T-helper 2 cell (primary cell): ENCODE measurements at places on chromosomes 16 and 17.
A peak's percentile ranks its signal among the peaks of the same experiment; 100 is the strongest.

DNA sequence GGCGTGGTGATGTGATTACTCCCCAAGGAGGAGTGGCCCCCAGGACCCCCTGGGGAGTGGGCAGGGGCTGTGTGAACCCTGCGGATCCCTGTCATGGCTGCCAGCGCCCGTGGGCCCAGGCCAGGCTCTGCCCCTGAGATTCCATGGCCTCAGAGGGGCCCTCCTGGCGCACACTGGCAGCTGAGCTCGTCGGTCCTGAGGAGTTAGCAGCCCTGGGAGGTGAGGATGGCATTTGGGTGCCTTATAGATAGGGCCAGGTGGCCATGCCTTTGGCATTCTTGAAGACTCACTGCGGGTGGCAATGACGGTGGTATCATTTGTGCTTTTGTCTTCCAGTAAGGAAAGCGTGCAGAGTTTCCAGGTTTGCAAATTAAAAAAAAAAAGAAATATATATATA is 146.8 kb upstream of the GSE1 start:
- no peak for DNase-seq

GRCh38 chr16:24198807-24199533 is 57.2 kb upstream of the CACNG3 start:
- DNase-seq: no peak

DNA sequence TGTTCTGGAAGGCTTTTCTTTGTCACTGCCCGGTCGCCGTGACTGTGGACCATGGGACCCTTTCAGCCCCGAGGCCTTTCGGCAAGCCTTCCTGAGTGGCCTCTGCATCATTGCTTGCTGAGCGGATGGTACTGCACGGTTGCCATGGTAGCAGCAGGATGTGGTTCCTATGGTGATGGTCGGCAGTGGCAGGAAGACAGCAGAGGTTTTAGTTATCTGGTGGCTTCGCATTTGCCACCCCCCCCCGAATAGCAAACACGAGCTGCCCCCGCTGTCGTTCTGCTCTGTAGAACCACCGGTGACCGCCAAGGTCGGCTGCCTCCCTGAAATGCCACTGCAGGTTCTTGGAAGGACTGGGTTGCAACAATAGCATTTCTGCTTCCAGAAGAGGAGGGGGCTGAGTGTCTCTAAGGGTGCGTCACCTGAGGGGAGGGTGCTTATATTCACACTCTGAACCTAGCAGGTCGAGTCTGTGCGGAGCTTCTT is 76.6 kb downstream of the CMIP start:
- peak; percentile 93 for DNase-seq

DNA sequence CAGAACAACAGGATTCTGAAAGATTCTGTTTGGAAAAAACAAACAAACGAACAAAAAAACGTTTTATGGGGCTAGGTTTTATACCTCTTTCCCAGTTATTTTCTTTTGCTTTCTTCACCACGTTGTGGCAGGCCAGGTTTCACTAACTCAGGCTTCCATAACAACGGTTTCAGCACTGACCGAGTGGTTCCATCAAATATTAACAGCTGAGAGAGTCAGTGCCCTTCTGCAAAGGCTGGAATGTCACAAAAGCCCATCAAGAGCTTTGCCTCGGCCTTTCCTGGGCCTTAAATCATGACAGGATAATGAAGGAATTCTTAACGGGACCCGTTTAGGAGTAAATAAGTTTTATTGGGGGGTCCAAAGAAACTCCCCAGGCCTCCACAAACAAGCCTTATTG is 34.2 kb downstream of the MPHOSPH6 start:
- DNase-seq: no peak

- DNase-seq: no peak
Measured at GRCh38 chr17:81837641-81838040, 2.8 kb upstream of the PPP1R27 start.

DNA sequence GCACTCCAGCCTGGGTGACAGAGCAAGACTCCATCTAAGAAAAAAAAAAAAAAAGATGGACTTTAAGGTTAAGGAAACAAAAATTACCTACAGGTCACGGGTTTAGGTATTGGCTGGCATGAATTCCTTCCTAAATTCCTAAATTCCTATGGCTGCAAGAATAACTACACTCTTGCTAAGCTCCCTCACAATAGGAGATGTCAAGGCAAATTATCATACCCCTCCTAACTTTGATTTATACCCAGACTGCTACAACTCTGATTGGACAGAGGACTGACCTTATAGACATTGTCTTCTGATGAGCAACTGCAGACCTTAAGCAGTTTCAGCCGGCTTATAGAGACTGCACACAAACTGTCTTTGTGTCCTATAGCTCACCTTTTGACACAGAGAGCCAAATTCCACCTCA is 25.1 kb upstream of the TMC7 start:
- no peak for DNase-seq

GRCh38 chr17:60678118-60678444 is 430 bp downstream of the BCAS3 start:
- no peak for DNase-seq

GRCh38 chr16:11193494-11193893 is 62.5 kb downstream of the SOCS1 start:
- no peak for DNase-seq

GRCh38 chr17:70661342-70662222 is 492.2 kb downstream of the KCNJ2 start:
- no peak for DNase-seq

- no peak for DNase-seq
Measured at GRCh38 chr17:22221344-22221743, 529.0 kb downstream of the KCNJ18 start.

- DNase-seq: no peak
Measured at GRCh38 chr17:1367351-1367745, 32.7 kb downstream of the YWHAE start.

DNA sequence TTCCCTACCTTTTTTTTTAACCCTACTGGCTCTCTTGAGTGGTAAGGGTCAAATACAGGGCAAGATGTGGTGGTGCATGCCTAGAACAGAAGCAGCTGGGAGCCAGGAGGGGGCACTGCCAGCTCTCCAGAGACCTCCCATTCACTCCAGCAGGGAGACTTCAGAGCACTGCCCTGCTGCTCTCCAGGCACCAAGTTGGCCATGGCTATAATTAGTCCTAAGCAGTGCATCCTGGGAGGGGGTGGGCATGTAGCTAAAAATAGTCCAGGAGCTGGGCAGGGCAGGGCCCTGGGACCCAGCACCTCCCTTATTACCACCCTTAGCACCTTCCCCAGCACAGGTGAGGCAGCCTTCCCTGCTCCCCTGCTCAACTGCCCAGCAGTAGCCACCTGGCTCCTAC is 3.5 kb downstream of the CORO6 start:
- DNase-seq: no peak

- no peak for DNase-seq
Measured at GRCh38 chr17:34699181-34699580, 119.8 kb downstream of the TMEM132E start.

DNA sequence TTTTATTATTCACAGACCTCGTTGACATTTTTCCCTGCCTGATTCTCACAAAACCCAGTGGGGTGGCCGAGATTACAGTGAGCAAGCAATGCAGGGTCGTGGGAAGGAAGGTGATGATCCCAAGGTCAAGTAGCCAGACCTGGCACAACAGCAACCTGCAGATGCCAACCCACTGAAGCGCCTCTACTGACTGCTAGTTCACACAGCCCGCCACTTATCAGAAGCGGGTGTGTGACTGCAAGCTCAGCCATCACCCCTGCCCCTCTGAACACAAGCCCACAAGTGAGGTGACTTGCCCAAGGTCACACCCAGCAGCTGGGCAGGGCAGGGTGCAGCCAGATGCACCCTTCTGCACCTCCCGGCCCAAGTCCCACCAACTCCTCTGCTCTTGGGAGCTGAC is 7.1 kb downstream of the TFAP4 start:
- DNase-seq: no peak

DNA sequence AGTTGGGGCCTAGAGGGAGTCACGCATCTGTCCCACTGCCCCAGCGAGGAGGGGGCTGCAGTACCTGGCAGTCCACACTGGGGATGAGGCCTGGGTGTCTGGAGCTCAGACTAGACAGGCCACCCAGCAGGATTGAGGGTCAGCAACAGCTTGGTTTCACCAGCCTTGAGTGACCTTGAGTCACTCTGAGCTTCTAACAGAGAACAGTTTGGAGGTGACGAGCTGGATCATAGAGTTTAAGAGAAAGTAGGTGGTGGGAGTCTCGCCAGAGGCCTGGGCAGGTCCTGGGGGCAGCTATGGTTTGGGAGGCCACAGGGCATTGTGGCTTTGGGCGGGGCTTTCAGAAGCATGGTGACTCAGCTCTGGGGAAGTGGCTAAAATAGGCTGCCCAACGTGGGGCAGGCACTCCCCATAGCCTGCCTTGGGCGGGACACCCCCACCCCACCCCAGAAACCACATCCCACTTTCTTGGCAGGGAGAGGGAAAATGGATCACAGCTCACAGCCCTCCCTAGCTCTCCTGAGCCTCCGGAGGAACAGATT is 20.5 kb downstream of the CDC42EP4 start:
- no peak for DNase-seq

- no peak for DNase-seq
Measured at GRCh38 chr17:68452724-68453290, 4.5 kb downstream of the WIPI1 start.

GRCh38 chr16:62503073-62503472 is 466.8 kb upstream of the CDH8 start:
- no peak for DNase-seq

DNA sequence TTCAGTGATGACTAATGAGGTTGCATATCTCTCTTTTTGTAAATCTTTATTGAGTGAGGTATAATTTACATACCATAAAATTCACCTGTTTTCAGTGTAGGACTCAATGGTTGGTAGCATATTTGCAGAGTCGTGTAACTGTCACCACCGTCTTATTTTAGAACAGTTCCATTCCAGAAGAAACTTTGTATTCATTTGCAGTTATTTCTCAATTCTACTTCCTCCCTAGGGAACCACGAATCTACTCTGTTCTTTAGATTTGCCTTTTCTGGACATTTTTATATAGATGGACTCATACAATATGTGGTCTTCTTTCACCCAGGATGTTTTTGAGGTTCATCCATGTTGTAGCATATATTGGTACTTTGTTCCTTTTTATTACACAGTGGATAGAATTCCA is 3.7 kb downstream of the FTO start:
- DNase-seq: no peak

DNA sequence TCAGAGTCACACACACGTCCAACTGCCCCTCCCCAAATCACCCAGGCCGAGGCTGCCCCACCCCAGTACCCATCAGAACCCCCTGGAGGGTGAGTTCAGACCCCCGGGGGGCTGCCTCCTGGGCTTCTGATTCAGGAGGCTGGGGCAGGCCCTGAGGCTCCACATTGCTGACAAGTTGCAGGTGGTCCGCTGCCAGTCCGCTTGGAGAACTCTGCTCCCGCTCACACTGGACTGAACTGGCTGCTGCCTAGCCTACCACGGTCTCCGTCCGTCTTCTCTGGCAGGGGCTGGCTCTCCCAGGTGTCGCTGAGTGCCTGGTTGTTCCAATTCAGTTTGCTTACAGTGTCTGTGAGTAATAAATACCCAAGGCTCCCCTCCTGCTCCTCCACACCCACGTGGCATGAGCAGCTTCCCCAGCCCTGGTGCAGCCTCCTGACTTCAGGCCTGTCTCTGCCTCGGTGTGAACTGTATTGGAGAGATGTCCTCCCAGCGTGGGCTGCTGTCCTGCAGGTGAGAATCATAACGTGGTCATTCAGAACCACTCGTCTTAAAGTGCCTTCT is 163.4 kb downstream of the LAT start:
- DNase-seq: peak; percentile 26

- no peak for DNase-seq
Measured at GRCh38 chr17:71495420-71495819, 625.4 kb upstream of the SOX9 start.

DNA sequence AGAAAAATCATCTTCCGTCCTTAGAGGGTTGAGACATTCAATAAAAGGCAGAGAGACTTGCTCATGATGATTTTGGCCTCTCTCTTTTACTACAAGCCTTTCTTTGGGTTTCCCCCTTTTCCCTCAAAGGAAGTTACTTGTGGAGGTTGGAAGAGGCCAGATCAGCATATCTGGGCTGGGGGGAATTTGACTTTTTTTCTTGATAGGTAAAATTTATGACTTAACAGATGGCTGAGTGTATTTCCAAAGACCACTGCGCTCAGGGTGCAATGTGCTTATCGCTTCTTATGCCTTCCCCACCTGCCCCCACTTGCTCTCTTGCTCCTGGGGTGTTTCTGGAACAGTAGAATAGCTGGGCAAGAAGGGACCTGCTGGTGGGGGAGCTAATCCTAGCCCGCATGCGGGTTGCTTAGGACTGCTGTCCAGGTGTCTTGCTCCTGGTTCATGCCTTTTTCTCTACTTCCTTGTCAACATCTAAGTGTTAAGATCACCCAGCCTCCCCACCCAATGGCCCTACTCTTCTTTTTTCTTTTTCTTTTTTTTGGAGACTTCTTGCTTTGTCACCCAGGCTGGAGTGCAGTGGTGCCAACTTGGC is 131.9 kb downstream of the MSI2 start:
- no peak for DNase-seq

DNA sequence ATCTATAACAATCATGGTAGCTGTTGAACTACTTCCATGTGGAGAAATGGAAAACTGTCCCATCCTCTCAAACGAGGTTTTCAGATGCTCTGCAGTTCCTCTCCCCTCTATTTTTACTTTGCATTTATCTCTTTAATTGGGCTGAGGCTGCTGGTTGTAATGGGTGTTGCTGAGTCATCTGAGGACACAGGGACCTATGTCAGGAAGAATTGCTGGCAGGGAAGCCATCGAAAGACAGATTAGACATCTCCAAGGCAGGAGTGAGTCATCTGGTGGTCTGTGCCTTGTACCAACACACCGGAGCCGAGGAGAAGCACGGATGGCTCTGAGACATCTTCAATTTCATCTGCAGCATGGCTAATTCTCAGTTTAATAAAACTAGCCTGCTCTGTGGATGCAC is 394.5 kb downstream of the GRIN2A start:
- DNase-seq: no peak

DNA sequence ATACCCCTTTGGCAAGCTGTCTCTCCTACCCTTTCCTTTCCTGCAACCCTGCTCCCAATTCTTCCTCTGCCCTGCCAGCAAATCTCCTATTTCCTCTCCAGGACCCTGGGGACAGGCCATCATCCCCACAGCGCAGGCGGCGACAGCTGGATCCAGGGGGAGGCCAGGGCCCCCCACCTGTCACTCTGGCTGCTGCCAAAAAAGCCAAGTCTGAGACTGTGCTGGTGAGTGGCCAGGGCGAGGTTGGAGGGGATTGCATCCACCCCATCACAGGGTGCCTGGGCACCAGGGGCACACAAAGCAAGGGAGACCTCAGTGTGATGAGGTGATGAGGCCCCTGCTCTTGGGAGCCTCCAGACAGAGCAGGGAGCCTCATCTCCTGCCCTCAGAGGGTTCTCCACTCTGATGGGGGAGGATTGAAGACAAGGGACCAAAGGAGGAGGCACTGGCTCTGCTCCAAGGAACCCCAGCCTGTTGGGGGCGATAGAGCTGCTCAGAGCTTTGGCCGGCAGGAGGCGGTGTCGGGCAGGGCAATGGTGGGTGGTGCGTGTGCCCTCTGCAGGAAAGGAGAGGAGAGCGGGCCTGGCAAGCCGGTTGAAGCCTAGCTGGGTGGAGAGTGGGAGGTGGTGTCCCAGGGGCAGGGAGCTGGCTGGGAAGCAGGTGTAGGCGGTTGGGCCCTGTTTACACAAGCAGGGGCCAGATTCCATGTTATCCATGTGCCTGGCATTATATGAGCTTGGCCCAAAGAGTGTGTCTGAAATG is 15.6 kb upstream of the PDK2 start:
- no peak for DNase-seq
